ENCODE measurements at places on chromosomes 2 and 18.

- no peak for DNase-seq
Measured at GRCh38 chr2:37284381-37284780, 40.3 kb downstream of the PRKD3 start.

DNA sequence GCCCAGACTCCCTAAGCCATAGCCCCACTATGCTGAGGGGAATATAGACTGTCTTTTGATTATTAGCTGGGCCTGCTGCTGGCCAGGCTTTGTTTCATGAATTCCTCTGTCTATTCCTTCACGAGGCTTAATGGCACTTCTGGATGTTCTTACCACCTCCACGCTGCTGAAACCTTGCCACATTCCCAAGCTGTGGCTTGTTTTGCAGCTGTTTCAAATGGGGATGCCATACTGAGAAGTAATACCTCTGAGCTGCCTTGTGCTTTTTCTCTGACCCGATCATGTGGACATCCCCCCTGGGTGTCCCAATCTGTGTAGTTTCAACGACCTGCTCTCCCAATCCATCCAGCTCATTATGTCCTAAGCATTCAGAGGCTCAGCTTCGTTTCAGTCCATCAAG lies 114.1 kb downstream of the ICOS start:
- DNase-seq, result no peak

GRCh38 chr18:45976974-45977373 lies 9.8 kb upstream of the EPG5 start:
- no peak for DNase-seq

DNA sequence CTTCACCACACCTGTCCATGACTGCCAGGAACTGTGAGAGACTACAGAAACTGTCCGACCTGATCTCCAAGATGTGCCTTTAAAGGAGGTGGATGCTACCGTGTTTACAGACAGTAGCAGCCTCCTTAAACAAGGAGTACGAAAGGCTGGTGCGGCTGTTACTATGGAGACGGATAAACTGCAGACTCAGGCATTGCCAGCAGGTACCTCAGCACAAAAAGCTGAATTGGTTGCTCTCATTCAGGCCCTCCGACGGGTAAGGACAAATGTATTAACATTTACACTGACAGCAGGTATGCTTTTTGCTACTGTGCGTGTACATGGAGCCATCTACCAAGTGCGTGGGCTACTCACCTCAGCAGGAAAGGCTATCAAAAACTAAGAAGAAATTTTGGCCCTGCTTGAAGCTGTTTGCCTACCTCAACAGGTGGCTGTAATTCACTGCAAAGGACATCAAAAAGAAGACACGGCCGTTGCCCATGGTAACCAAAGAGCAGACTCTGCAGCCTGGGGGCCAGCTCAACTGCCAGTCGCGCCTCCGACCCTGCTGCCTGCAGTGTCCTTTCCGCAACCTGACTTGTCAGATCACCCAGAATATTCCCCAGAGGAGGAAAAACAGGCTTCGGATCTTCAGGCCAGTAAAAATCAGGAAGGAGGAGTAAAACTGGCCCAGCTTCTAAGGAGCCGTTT lies 30.9 kb downstream of the SKA1 start:
- DNase-seq, result no peak

DNA sequence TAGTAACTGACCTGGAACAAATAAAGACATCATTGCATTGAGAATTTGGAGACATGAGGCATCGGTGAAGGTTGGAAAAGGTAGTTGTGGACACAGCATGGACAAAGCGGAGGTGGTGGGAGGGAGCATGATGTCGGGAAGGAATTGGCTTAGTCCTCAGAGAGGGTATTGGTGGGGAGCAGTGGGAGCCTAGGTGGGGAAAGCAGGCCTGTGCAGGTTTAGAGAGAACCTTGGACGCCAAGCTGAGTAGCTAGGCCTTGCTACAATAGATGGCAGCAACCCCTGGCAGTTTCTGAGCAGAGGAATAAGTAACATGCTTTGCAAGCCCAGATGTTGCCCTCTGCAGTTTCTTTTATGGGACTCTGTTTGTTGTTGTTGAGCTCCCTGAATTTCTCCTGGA lies 177.1 kb upstream of the LHCGR start:
- DNase-seq, result no peak

- no peak for DNase-seq
Measured at GRCh38 chr18:3075491-3075890, 62.5 kb upstream of the LPIN2 start.

DNA sequence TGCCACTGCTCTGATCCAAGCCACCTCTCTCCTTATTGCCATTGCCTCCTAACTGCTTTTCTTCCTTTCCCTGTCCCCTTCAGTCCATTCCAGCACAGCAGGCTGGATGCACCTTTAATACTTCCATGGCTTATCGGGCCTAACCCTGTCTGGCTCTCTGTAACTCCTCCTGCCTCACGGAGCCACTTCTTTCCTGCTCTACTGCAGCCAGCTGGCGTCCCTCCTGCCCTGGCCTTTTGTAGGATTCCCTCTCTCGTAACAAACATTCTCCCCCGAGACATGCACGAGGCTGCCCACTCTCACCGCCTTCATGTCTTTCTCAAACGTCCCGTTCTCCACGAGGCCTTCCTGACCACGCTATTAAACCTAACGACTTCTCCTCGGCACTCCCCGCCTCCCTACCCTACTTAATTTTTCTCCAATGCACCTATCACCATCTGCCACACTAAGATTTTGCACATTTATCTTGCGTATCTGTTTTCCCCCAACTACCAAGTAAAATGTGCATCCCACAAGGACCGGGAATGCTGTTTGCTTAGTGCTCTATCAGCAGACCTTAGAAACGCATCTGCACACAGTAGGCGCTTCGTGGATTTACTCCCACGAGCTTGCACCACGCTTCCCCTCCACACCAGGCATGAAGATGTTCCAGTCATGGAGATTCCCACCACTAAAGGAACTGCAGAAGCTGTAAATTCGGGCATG lies 728 bp upstream of the C18orf63 start:
- DNase-seq, result no peak
